Mucosa of descending colon (tissue), 3 donors: ENCODE measurements at places on chromosomes 1 and 21. TPM values are rescaled to one million over a fixed set of nuclear protein-coding genes. Genes with fewer than 3 reads are reported as not detected.

The SPRR1A gene
- not detected for total RNA-seq

The CACNA1E gene
- 0.09 TPM for total RNA-seq

The CD244 gene
- 1.4 TPM for total RNA-seq

The FBXO28 gene
- total RNA-seq: 31.5 TPM

The PDC gene
- not detected for total RNA-seq

- no peak for DNase-seq
These were observed 52.8 kb downstream of the TNFSF18 start for GRCh38 chr1:172997941-172998361.

DNA sequence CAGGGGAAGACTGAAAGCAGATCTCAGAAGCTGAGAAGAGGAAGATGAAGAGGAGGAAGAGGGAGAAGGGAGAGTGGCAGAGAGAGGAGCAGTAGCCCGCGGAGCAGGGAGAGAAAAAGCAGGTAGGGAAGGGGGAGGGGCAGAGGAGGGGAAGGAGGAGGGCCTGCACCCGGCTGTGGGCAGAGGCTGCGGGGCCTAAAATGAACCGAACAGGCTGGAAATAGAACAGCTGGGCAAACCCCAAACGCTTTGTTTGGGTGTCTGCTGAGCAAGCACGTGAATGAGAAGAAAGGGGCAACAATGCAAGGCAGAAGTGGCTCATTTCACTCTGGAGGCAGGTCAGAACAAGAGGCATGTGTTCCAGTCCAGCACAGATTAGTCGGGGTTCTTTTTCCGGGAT, 33.5 kb downstream of the KCNC4 start:
- no peak for DNase-seq

GRCh38 chr1:3611170-3612019, at the start of gene MEGF6:
Gene MEGF6, minus strand, starts transcription at chr1:3611508. Its CDS starts 240 bp downstream, at chr1:3611268.
- DNase-seq: peak; percentile 73

- no peak for DNase-seq
These were observed 9.6 kb upstream of the PLA2G4A start for GRCh38 chr1:186819126-186819525.

- no peak for DNase-seq
These were observed 21.0 kb upstream of the RAP1A start for GRCh38 chr1:111598544-111598943.

DNA sequence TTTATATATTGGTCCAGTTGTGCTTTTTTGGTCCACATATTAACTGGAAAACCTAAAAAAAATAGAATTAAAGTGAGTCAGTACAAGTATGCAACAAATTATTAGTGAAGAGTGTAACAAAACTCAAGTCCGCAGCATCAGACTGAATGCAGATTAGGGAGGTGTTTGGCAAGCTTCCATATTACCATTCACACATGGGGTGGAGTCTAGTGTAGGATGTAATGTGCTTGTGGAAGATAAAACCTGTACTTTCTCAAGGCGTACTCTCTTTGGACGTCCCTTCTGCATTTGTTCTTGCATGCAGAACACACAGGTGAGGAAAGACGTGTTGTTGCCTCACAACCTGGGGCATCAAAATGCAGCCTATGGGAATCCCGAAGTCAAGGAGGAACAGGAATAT, 668.7 kb downstream of the MRPL39 start:
- DNase-seq: no peak

GRCh38 chr1:160048335-160048734, 16.5 kb upstream of the PIGM start:
- DNase-seq: no peak

- DNase-seq: no peak
These were observed 725.1 kb downstream of the BRINP3 start for GRCh38 chr1:189752461-189752995.

DNA sequence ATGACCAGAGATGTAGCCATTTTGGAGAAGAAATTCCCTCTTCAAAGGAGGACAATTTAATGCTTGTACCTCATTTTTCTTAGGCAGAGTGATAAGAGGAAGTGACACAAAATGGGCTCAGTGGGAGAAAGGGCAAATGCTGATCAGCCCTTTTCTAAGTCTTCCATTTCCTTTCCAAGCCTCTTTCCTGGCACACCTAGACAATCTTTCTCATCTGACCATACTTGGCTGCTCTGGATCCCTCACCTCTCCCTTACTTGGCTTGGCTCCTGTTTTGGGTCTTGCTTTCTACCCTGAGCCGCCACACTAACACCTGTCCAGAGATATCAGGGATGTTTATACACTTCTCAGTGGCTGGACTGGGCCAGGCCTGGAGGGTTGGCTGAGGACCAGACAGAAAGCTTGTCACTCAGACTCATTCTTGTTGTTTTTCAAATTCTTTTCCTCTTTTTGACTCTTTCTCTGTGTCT, 13.1 kb downstream of the TXNIP start:
- DNase-seq: no peak

DNA sequence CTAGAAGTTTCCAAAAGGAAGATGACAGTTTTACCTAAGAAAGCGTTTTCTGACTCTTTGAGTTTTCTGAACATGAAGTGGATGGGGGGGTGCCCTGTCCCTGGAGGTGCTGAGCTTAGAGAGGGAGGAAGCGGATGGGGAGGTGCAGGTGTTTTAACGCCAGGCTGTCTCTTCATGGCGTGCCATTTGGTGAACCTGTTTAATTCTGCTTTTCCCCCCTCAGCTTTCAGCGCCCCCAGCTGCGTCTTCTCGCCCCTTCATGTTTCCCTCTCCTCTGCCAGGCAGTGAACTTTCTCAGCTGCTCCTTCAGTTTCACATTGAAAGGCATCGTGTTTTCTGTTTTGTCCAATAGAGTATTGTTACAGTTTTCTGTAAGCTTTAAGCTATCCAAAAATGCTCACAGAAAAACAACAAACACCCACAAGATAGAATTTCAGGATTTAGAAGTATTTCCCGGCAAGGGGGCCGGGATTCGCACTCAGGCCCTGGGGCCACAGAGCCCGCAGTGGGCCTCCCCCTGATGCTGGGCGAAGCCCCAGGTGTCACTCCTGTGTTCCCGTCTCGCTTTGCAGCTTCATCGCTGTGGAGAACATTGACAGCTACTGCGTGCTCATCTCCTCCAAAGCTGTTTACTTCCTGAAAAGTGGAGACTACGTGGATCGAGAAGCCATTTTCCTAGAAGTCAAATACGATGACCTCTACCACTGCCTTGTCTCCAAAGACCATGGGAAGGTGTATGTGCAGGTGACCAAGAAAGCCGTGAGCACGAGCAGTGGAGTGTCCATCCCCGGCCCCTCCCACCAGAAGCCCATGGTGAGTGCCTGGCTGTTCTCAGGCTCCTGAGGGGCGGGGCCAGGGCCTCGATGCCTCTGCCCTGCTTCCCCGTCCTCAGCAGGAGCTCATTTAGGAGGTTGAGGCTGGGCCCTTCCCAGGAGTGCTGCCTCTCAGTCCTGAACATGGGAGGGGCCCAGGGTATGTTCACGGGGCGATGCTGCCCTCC, 111.4 kb downstream of the DHRS3 start:
- DNase-seq: no peak

- no peak for DNase-seq
These were observed 66.9 kb downstream of the PRDM16 start for GRCh38 chr1:3135744-3136455.

DNA sequence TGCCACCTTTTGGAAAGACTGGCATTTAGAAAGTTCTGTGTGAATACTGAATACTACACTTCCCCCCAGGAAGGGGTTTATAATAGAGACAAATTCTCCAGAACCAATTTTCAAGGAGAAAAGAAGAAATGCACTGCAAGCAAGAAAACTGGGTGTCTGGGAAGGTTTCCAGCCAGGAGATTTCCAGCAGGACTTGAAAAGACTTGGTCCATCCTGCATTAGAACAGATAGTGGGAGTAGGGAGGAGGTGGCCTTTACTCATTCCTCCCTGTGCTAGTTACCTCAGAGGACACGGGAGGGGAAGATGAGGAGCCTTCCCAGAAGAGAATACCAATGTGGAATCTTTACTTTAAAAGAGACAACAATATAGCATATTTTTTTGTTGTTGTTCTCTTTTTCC, 52.4 kb downstream of the FAM78B start:
- no peak for DNase-seq

DNA sequence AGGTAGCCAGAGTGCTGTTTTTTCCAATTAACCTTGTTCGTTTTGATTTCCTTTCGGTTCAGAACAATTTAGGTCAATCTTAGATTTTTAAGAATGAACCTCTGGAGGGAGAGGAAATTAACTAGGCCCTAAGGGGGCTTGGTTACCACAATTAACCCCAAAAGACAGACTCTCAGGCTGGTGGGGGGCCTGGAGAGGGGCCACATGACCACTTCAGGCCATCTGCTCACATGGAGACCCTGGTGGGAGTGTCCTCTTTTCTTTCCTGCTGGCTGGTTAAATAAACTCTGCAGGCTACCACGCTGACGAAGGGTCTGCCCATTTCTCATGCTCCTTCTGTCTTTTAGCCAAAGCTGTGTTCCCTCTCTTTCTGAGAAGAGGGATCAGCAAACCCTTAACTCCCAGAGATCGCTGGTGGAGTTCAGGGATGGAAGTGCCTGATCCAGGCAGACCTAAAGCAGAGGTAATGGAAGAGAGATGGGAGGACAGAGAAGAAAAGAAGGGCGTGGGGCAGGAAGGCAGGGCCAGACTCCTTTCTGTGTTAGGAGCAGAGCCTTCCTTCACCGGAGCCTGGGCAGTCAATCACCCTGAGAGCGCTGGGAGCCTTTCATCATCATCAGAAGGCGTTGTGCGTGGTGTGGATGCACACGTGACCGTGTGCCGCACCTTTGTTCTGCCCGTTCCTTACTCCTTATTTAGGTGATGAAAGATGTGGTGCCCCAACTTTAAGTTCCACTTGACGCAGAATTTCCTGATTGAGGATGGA, 58.5 kb downstream of the KIF26B start:
- DNase-seq: no peak

DNA sequence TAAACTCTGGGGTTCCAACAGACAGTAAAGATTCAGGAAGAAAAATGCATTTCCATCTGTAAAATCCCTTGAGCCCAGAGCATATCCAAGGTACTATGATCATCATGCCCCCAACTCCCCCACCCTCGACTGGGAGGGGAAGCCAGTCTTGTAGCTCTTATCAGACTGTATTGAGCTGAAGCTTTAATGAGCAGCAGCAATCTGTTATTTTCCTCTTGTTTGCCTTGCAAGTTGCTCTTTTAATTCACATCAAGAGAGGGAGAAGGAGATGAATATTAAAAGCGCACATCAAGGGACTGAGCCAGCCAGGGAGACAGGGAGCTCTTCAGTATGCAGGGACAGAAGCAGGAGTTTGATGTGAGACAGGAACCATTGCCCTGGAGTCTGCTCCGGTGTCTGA, 52.5 kb upstream of the KCNA3 start:
- no peak for DNase-seq
